Stimulated activated CD4-positive, alpha-beta T cell treated with anti-CD3 and anti-CD28 coated beads, Interleukin-4, amount 100 ng/mL, for 4 hours (primary cell): ENCODE measurements at places on chromosomes 2 and 18.
A peak's percentile ranks its signal among the peaks of the same experiment; 100 is the strongest.

DNA sequence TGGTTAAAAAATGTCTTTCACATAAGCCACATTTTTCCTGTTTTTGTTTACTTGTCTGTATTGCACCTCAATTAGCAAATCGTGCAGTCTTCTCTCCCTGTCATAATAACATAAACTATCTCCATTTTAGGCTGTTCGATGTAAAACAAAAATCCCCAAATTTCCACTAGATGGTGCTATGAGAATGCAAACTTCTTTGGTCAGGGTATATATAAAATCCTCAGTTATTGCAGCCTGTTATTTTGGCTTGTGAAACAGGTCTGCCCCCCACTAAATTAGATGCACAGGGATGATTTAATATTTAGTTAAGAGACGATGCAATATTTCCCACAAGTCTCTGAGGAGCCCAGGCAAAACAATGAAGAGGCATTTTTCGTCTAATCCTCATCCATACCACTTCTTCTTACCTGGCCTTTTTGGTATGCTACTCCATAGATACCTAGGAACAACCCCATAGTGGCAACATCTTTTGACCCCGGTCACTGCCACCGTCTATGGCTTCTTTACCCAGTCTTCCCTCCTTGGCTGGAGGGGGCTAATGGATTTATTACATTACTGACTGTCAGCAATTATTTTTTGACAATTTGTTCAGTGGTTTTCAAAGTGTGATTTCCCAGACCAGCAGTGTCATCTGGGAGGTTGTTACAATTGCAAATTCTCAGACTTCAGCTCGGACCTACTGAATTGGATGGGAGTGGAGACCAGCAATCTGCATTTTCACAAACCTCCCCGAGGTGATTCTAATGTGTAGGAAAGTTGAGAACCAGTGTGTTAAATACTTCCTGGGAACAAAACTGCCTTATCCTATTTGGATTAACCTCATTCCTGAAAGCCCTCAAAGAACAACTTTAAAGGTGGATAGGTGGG, 117.4 kb upstream of the CWC22 start:
- no peak for DNase-seq

DNA sequence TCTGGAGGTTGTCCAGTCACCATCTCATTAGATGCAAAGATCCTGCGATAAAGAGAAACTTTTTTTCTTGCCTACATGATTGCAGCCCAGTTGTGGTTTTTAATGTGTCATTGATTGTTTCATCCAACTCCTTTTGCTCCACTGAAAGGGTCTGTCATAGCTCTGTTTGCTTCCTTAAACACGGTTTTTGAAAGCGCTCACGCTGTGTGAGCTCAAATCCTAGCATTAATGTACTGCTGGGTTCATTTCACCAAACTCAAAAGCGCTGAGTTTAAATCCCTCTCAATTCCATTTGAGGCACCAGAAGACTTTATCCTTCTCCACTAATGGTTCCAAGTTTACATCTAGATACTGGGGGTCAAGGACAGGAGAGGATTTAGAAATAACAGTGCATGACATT, 53.6 kb downstream of the CDK15 start:
- no peak for DNase-seq

DNA sequence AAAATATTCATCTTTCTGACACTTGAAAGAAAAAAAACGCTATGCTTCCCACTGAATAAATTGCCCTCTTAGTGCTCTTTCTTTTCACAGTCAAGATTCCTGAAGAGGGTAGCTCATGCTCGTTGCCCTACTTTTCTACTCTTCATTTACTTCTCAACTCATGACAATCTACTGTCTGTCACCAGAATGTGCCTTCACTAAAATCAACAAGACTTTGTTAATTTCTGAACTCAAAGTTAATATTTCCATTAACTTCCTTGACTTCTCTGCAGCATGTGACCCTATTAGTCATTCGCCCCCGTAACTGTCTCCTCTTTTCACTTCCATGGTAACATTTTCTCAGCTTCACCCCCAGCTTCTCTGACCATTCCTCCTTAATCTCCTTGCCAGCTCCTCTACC, 98.9 kb upstream of the MAPRE2 start:
- DNase-seq: no peak

GRCh38 chr2:181454686-181455450, 2.3 kb upstream of the ITGA4 start:
- no peak for DNase-seq

GRCh38 chr18:66647671-66648070, 43.8 kb upstream of the CDH19 start:
- no peak for DNase-seq

DNA sequence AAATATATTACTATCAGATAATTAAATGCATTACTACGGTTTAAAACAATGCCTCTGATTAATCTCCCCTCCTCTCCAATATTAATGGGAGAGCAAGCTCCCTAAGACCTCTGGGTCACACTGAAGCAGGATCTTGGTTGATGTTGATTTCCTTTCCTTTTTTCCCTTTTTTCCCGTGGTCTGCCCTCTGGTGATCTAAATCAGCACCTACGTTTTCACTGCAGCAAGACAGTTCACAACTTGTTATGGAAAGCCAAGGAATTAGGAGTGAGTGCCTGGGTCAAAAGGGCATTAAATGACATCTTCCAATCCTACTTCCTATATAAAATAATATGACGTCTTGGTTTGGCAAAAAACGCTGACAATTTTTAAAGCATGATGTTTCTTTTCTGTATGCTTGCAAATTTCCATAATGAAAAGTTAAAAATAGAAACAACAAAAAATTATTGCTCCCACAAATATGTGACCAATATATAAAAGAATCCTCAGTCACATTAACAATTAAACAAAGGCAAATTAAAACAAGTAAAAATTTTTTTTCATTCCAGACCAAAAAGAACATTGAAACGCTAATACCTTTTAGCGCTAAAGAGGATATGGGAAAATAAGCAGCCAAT, 7.9 kb upstream of the CFAP36 start:
- DNase-seq: no peak

DNA sequence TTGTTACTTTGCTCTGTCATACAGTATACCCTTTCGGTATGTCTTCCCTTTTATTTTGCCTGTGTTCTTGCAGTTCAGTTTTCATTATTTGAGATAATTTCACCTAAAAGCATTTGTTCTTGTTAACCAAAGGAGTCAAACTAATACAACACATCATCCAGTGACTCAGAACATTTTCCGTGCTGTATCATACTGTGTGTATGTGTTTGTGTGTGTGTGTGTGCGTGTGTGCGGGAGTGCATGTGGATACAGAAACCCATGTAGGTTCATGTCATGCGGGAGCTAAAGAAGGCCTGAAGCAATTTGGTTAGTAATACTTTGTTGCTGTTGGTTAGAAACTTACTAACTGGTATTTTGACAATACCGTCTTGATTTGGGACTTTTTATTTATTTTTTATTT, 60.0 kb downstream of the CEP192 start:
- DNase-seq: no peak

GRCh38 chr2:42169874-42170521, 845 bp downstream of the EML4 start:
- DNase-seq: peak; percentile 3

- DNase-seq: no peak
These were observed 653 bp upstream of the ABI2 start for GRCh38 chr2:203327582-203327900.

GRCh38 chr2:139946690-139947089, 1166.5 kb upstream of the NXPH2 start:
- DNase-seq: no peak

GRCh38 chr2:128626760-128627511, 308.3 kb upstream of the HS6ST1 start:
- DNase-seq: no peak

DNA sequence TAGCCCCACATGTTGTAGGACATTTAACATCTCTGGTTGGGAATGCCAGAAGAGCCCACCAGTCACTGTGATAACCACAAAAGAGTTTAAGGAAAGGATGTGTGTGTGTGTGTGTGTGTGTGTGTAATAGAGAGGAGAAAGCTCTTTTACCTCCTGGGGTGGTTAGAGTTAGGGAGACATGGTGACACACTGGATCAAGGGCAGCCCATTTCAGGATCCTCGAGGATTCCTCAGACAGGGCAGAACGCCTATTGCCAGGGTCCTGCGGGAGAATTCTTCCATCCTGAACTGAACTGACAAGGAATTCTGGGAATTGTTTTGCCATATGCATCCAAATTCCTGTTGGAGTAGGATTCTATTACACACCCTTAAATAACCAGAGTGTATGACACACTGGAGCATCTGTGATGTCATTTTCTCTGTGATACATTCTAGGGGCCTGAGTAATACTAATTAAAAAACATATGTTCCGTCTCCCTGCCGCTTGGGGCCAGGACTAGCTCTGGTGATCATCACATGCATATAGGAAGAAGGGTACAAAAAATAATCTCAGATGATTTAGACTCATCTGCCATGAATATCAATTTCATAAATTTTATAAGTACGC, 156.4 kb upstream of the MMADHC start:
- no peak for DNase-seq

- DNase-seq: peak; percentile 30
These were observed 19.5 kb downstream of the SLC25A52 start for GRCh38 chr18:31741097-31741735.

- DNase-seq: no peak
These were observed 135.5 kb downstream of the COMMD1 start for GRCh38 chr2:62040926-62041325.

GRCh38 chr18:48808476-48808875, 142.3 kb downstream of the SMAD7 start:
- DNase-seq: no peak

DNA sequence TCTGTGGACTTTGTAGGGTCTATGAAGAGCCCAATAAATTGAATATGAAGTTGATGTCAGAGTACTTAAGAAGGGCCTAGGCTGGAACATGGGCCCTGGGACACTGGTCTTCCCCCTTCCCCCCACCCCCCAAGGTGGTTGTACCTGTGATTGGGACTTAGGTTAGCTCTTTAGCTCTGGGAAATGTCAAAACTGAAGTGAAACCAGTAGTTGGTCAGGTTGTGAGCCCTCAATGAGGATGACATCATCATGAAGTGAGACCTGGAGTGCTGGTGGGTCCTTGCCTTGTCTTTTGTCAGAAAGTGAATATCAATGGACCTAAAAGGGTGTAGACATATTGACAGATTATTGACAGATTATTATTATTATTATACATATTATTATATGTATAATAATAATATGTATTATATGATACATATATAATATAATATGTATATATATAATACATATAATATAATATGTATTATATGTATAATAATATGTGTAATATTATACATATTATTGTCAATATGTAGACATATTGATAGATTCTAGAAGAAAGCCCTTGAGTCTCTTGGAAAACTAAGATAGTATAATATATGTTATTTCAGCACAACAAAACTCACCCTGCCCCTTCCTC, 5.4 kb downstream of the MARS2 start:
- no peak for DNase-seq
